ENCODE measurements at places on chromosomes 16 and 17. TPM values are rescaled to one million over a fixed set of nuclear protein-coding genes. Genes with fewer than 3 reads are reported as not detected.

GRCh38 chr17:42944211-42944610 lies 20.0 kb downstream of the AARSD1 start:
- no peak for DNase-seq

DNA sequence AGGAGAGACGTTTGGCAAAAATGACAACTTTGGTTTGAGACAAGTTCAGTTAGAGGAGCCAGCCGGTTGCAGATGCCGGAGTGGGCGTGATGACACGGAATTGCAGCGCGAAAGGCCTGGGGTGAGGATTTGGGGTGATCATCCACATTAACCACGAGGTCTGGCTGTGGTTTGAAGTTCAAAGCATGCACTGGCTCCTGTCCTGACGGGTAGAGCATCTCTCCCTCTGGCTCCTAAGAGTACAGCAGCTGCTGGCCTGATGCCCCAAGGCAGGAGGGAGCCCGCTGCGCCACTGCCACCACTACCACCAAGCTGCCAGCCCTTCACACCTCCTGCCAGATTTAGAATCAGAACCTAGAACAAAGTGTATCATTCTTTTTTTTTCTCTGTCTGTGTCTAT lies 3.7 kb downstream of the RHBDL3 start:
- no peak for DNase-seq

- DNase-seq = no peak
Observed at GRCh38 chr16:88363239-88363891, 19.4 kb upstream of the ZNF469 start.

GRCh38 chr16:68377221-68377620 lies 66.4 kb downstream of the PRMT7 start:
- no peak for DNase-seq

- no peak for DNase-seq
Observed at GRCh38 chr17:73585583-73585982, 58.7 kb downstream of the SDK2 start.

Gene SLC16A13
- polyA plus RNA-seq = 0.17 TPM

All from psoas muscle (tissue), 8 donors.